Activated T-helper 1 cell treated with anti-CD3 and anti-CD28 coated beads, Interleukin-12 subunit alpha, Interleukin-12 subunit beta, Interleukin-2, Interleukin-4 antibody, amounts not matched to agents 30 ng/mL and 10 ng/mL and 1 ng/mL, durations not matched to agents 14 hours and 24 hours and 36 hours (primary cell): ENCODE measurements at places on chromosomes 2 and 18.
A peak's percentile ranks its signal among the peaks of the same experiment; 100 is the strongest.

- DNase-seq: no peak
Measured at GRCh38 chr18:13415736-13416135, 197.2 kb downstream of the LDLRAD4 start.

DNA sequence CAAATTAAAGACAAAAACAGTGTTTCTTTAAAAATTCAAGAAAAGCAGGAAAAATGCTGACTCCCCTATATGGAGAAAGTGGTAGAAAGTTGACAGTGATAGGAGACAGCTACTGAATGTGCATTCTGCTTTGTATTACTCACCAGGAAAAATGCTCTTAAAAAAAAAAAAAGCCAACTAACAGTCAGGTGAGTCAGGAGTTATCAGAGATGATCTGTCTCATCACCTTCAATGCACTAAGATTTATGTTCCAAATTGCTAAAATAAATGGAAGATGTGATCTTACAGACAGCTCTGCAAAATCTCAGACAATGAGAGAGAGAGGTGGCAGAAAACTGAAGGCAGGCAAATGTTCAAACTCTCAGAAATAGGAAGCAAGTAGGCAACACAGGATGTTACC is 47.6 kb upstream of the ZNF521 start:
- no peak for DNase-seq

DNA sequence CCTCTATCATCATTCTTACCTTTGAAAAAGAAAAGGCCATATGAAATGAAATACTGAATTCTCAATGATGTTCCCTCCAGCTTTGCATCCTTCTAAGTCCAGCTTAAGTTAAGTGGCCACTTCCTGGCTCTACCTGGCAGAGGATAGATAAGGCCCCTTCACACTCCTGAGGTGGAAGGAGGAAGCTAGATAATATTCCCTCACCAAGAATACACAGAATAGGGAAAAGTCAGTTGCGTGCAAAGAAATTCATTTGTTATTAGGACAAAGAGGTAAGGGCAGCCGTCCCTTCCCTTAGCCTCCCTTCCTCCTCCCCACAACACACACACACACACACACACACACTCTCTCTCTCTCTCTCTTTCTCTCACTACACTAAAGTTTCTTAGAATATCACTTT is 37.5 kb downstream of the OLA1 start:
- no peak for DNase-seq

DNA sequence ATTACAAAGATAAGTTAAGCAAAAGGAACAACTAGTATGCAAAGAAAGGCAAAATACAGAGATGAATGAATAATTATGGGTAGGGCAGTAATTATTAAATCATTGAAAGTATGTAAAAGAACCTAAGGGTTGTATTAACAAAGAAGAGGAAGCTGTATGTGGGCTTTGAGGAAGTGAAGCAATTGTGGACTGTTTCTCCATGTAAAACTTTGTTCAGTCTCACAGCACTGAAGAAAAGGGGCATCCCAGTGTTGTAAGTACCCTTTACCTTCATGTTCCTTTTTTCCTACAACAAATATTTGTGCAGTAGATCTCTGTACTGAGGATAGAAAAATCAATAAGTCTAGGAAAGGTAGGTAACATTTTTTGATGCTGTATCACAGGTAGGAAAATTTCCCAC is 388.7 kb upstream of the NRP2 start:
- DNase-seq: no peak

GRCh38 chr2:241689306-241689705 is 2.7 kb upstream of the DTYMK start:
- no peak for DNase-seq

DNA sequence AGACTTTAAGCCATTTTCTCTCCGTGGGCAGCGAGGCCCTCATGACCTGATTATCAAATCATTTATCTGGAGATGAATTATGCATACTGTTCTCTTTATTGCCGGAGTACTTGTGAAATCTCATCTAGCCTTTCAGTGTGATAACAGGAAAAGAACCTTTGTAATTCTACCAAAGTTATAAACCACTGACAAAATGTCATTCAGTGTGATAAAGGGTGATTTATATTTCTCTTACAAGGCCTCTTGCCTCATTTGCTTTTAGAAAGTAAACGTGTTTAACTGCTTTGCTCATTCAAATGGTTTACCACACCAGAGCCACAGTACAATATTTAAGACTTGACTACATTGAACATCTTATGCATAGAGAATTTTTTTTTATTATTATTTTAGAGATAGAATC is 13.8 kb downstream of the MTCL1 start:
- DNase-seq: no peak

GRCh38 chr2:85804583-85804982 is 50.8 kb downstream of the ATOH8 start:
- peak; percentile 10 for DNase-seq

DNA sequence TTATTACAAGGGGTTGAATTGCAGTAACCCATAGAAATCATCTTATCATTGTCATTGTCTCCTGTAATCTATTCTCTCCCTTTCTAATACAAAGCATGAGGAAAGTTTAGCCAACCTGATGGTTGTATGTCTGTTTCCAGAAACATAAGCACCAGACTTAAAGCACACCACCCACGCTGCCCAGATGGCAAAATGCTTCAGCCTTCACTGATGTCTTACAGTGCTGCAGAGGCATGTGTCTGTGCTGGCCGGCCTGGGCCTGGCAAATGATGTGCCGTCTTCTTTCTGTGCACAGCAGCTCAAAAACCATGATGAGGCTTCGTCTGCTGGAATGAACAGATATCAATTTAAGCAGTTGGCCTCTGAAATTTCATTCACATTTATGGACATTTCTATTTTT is 443.0 kb upstream of the RGPD4 start:
- no peak for DNase-seq

- no peak for DNase-seq
Measured at GRCh38 chr2:10765914-10766313, 44.5 kb downstream of the ATP6V1C2 start.

GRCh38 chr2:12397854-12398253 is 318.9 kb upstream of the TRIB2 start:
- DNase-seq: no peak

GRCh38 chr2:84395820-84396219 is 63.3 kb downstream of the SUCLG1 start:
- no peak for DNase-seq

DNA sequence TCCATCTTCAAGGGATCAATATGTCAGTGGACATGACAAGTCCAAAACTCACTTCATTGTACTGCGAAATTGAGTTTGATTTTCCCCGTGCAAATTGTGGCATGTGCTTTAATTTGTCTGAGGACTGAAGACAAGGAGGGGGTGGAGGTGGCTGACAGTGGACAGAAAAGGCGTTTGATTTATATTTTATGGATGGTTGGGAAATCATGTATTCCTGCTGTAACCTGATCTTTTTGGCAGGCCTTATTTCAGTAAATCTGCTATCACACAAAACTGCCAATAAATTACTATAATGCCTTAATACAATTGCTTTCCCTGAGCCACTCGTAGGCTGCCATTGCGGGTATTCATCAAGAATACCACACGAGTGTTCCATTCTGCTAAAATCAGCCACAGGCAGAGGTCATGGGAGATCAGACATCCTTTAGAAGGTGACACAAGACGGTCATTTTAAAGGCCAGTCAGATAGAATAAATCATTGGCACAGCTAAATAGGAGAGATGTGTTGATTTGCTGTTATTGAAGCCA is 720.5 kb downstream of the MBD2 start:
- no peak for DNase-seq

GRCh38 chr2:55364189-55365055 is 55.2 kb downstream of the CCDC88A start:
- no peak for DNase-seq

- no peak for DNase-seq
Measured at GRCh38 chr2:216850665-216851322, 9.1 kb downstream of the TNP1 start.

GRCh38 chr2:36374585-36374984 is 19.0 kb downstream of the CRIM1 start:
- DNase-seq: no peak

- DNase-seq: peak; percentile 48
Measured at GRCh38 chr18:79400091-79400590, 4.4 kb downstream of the NFATC1 start.

- DNase-seq: no peak
Measured at GRCh38 chr2:224574423-224575084, 10.6 kb downstream of the CUL3 start.

- DNase-seq: no peak
Measured at GRCh38 chr2:191155608-191156071, 4.8 kb upstream of the STAT4 start.

DNA sequence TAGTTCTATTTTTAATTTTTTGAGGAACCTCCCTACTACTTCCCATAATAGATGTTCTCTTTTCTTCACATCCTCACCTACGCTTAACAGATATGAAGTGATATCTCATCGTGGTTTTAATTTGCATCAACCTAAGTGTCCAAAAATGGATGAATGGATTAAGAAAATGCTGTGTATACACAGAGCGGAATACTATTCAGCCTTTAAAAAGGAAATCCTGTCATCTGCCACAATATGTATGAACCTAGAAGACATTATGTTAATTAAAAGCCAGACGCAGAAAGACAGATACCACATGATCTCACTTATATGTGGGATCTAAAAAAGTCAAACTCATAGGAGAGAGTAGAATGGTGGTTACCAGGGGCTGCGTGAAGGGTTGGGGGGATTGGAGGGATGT is 113.0 kb downstream of the PTRHD1 start:
- no peak for DNase-seq

GRCh38 chr18:39660141-39660540 is 2094.5 kb upstream of the CELF4 start:
- no peak for DNase-seq

- DNase-seq: no peak
Measured at GRCh38 chr2:172276961-172277360, 150.4 kb upstream of the ITGA6 start.

- no peak for DNase-seq
Measured at GRCh38 chr18:69944436-69944835, 3.2 kb downstream of the CD226 start.

GRCh38 chr2:106638043-106638442 is 150.9 kb downstream of the CD8B2 start:
- no peak for DNase-seq

GRCh38 chr2:143632751-143633374 is 503.6 kb downstream of the ARHGAP15 start:
- no peak for DNase-seq

GRCh38 chr2:232214053-232214452 is 164.5 kb upstream of the ALPP start:
- DNase-seq: no peak

GRCh38 chr2:10223471-10223870 is 79.2 kb upstream of the HPCAL1 start:
- no peak for DNase-seq

GRCh38 chr2:32418778-32419177 is 62.0 kb downstream of the BIRC6 start:
- DNase-seq: no peak

- DNase-seq: no peak
Measured at GRCh38 chr2:6963727-6964126, 46.5 kb downstream of the RNF144A start.

GRCh38 chr2:11616851-11617415 is 53.1 kb downstream of the NTSR2 start:
- DNase-seq: no peak

GRCh38 chr2:152635635-152636298 is 81.5 kb downstream of the PRPF40A start:
- DNase-seq: peak; percentile 51

DNA sequence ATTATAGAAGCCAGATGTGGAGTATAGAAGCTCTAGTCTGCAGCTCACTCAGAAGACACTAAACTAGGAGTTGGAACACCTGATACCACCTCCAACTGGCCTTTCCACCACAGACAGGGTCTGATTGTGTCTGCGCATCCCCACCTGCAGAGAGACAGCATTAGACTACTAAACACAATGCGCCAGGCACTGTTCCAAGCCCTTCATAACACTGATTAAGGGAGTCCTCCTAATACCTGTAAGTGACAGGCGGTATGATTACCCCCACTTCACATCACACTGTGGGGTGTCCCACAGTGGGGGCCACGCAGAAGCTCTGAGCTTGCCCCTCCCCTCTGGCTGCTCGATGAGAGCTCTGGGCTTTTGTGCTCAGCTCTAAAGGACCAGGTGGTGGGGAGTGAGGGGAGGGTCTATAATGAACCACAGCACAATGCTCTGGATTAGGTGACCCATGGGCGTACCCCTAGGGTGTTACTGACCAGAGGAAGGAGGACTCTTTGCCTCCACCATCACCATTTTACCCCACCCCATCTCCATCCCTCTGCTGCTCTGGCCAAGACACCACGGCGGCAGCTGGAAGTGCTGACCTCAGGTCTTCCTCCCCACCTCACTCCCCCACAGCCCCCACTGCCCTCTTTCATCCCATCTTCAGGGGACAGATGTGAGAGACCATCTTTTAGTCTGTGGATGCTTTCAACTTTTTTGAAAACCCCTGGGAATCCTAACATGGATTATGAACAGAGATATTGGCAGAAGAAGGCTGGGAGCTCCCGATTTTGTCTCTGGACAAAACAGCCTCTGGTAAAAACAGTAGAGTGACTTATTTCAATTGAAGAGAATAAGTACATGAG is 145.1 kb downstream of the GFPT1 start:
- no peak for DNase-seq

DNA sequence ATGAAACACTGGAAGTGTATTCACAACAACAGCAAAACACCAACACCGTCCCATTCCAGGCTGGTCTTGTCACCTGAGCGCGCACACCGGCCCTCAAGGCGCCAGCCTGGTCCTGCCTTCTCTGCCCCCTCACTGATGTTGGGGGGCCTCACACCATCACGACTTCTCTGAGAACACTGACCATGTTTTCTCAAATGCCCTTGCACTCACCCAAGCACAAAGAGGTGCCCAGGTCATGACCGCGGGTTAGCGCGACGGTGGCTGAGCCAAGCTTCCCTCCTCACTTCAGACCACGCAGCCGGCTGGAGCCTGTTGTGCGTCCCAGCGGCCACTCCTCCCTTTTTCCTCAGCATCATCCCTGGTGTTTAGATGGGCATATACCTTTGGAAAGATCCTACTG is 101.3 kb upstream of the SALL3 start:
- DNase-seq: no peak

DNA sequence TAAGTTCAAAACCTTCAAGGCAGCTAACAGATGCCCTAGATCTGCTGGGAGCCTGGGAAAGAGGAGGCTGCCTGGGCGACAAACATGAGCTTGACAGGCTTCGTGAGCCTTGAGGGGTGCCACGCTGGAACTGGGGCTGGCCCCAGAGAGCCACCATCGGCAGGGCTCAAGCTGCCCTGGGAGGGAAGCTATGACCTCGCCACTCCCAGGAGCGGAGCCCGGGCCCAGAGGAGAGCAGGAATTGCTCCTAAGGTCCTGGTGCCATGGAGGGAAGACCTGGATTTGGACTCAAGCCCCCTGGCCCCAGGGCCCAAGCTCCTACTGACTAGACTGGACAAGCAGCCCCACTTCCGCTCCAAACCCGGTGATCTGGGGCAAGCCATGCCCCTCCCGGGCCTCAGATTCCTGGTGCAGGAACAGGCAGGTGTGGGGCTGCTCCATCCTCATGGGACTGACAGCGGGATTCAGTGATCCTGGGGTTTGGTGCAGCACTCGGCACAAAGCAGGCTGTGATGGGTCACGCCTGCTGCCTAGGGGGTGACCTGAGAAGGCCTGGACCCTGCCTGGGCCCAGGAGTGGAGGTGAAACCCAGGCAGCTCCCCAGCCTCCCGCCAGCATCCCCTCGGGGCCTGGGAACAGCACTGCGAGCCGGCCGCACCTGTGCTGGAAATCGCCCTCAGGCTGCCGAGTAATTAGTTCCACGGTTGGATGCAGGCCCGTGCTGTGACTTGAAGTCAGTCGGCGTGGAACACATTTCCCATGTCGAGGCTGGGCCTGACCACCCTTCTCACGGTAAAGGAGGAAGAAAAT is 246.9 kb downstream of the NDUFA10 start:
- DNase-seq: no peak

GRCh38 chr2:26561918-26562810 is 79.0 kb downstream of the CIB4 start:
- no peak for DNase-seq
